ENCODE measurements at places on chromosomes 13 and 19. TPM values are rescaled to one million over a fixed set of nuclear protein-coding genes. Genes with fewer than 3 reads are reported as not detected.

LRFN3 gene
- total RNA-seq, result 5.4 TPM

GRCh38 chr19:53961523-53962356 is 997 bp upstream of the CACNG8 start:
- no peak for DNase-seq

- DNase-seq, result no peak
Measured at GRCh38 chr19:54435551-54436016, 13.4 kb upstream of the LENG8 start.

DNA sequence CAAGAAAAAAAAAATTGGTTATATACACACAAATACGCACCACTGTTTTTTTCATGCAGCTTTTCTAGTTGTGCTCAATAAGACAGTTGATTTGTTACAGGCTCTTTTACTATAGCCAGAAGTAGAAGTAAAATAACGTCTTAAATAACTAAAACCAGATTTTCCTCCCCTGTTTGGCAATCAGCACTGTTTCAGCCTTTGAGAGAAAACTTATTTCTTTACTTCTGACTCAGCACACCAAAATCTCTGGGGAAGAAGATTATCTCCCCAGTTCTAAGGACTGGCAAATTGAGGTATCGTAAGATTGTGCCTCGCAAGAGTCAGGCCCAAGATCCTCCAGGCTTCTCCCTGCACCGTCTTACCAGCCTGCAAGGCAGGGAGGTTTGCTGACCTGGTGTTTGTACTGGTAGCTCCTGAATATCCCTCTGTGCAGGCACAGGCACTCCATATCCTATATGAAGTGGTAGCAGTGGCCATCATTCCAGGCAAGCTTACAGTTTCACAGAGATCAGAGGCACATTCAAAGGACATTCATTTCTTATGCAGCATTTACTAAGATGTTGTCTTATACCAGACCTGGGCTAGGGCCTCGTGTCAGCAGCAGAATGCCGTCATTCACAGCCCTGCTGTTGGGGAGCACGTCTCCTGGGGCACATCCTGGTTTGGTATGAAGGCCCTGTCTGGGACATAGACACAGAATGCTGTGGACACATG is 268.2 kb downstream of the ZNF536 start:
- DNase-seq, result no peak

DNA sequence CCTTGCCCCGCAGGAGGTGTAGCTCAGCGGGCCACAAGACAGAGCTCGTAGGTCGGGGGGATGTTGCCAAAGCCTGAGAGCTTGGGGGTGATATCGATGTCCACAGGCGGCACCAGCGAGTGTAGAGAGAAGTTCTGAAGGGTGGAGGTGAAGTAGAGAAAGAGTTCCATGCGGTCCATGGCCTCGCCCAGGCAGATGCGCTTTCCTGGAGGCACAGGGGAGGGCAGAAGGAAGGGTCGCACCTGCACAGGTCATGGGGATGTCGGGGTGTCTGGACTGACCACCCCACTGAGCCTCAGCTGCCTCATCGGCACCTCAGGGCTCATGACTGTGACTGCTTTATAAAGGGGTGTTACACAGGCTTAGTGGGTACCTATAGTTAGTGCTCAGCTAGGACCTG is 37.8 kb upstream of the CYP2A13 start:
- no peak for DNase-seq

DNA sequence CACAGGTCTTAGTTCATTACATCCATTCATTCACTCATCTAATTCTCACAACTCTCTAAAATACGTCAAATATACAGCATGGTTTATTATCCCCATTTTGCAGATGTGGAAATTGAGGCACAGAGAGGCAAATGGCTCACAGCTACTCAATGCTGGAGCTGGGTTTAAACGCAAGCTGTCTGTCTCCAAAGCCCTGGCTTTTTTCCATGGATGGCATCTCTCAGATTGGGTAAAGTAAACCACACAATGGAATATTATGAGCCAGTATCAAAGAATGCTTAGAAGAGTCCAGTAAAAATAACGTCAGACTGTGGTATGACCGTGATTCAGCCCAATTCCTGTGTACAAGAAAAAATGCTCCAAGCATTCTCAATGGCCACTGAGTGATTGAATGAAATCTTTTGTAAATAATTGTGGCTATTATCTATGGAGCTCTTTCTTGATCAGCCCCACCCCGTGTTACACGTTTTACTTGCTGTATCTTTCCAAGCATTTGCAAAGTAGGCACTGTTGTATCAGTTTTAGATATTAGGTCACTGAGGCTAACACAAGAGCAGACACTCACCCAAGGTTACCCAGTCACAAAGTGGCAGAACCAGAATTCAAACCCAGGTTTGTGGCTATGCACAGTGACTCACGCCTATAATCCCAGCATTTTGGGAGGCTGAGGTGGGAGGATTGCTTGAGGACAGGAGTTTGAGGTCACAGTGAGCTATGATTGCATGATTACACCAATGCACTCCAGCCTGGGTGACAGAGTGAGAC is 5.5 kb upstream of the ACP7 start:
- DNase-seq, result no peak

DNA sequence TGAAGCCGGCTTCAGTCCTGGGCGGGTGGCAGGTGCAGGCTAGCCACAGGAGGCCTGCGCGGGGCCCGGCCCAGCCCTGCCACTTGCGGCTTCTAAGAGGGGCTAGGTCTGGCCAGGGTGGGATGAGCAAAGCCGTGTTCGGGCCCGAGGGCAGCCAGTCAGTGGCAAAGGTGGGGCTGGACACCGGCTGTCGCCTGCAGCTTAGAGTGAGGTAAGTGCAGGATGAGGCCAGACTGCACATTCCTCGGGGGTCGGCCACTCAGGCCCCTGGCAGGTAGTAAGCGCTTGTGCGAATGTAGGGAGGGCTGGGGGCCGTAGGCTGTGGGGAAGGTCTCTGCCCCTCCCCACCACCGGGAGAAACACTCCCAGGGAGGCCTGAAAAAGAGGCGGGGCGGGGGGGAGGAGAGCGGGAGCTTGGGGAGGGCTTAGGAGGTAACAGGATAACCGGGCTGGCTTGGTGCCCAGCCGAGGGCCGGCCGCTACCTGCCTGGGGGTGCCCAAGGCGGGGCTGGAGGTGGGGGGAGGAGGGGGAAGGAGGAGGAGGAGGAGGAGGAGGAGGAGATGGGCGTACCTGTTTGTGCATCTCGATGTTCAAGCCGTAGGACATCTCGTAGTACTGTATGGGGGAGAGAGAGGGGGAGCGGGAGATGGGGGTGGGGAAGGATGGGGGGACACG is 6.4 kb downstream of the TLE5 start:
- DNase-seq, result peak; percentile 89

OR7A17 gene
- not detected for total RNA-seq

DNA sequence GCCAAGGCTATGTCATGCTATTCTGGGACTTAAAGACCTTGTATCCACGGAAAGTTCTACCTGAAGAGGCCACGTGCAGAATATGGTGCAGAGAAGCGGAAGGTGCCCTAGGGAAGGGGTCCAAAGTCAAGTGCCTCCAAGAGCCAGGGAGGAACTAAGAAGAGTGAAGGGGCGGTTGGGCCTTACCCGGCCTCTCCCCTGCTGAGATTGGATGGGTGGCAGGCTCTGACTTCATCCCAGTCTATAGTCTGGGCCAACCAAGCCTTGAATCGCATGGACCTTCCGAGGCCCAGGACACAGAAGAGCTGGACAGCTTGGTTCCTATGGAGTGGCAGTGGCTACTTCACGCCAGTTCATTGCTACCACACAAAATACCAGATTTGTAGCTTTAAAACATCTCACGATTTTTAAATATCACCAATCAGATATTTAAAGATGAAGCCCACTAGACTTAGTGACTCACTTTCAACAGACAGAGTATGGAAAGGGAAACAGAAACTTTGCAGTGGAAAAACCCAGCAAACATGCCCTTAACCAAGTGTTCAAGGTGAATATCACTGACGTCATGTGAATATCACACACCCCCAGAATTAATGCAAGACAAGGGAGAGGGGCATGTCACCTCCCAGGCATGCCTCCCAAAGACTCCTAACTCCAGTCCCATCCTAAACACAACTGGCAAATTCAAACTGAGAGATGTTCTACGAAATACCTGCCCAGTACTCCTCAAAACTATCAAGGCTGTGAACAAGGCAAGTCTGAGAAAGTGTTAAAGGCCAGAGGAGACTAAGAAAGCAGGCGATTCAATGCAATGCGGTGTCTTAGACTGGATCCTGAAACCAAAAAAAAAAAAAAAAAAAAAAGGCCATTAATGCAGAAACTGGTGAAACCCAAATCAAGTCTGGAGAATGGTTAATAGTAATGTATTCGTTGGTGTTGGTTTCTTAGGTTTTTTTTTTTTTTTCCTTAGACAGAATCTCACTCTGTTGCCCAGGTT is 10.2 kb downstream of the C19orf12 start:
- DNase-seq, result no peak

GRCh38 chr19:9848762-9849161 is 13.6 kb downstream of the PIN1 start:
- DNase-seq, result no peak
